Prostate gland (tissue), 2 donors: ENCODE measurements at places on chromosomes 11 and 22.

- no peaks in the 10 kb centered on the region for H3K36me3 ChIP-seq
- no peaks in the 10 kb centered on the region for H3K27me3 ChIP-seq
- H3K4me1 ChIP-seq: no peaks in the 10 kb centered on the region
- DNase-seq: no peak
- no peak overlapping the region for H3K27ac ChIP-seq
These were observed 93.3 kb downstream of the SGSM3 start for GRCh38 chr22:40463683-40464082.

DNA sequence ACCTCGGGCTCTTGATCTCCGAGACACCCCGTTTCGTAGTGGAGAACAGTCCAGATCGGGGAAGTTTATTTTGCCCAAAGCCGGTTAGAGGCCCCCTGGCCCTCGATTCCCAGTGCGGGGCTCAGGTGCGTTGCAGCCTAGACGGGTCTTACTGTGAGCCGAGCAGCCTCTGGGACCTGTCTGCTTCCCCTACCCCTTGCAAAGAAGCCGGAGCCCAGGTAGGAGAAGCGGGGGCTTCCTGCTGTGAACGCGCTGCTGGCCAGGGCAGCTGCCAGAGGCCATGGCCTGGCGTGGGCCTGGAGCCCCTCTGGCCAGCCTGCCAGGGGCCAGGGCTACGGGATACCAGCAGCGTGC lies 621 bp downstream of the TSPO start:
- no peaks in the 10 kb centered on the region for H3K27me3 ChIP-seq
- H3K27ac ChIP-seq: peak overlapping the region; percentile 81
- H3K4me1 ChIP-seq: peaks cover 10% of the 10 kb centered on the region

GRCh38 chr11:116958246-116958645 lies 120.8 kb upstream of the APOA1 start:
- no peak for DNase-seq
- no peaks in the 10 kb centered on the region for H3K4me1 ChIP-seq
- H3K27ac ChIP-seq: no peak overlapping the region
- no peak overlapping the region for H3K4me3 ChIP-seq

- no peaks in the 10 kb centered on the region for H3K27me3 ChIP-seq
- H3K4me3 ChIP-seq: no peak overlapping the region
- no peaks in the 10 kb centered on the region for H3K36me3 ChIP-seq
These were observed 16.6 kb upstream of the MS4A6E start for GRCh38 chr11:60310407-60310998.

DNA sequence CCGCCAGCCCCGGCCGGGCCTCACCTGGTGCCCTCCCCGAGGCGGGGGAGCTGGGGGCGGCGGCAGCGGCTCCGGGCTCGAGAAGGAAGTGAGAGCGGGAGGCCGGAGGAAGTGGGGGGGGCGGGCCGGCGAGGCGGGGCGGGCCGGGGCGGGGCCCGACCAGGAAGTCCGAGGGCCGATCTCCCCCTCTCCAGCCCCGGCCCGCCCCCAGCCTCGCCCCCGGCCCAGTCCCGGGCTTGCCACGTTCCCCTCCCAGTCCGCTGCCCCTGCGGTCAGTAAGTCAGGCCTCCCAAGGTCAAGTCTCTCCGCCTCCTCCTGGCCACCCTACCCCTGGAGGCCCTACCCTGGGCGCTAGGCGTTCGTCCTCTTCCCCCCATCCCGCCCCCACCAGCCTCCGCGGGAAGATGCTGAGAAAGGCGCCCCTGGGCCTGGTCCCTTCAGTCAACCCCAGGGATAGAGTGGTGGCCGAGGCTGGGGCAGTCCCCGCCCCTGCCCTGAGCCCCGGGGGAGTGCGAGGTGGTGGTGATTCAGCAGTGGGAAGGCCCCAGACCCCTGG lies at the start of gene RHOG:
TSS of gene RHOG (minus strand) at position 90 of the 556 bp plus-strand sequence. CDS start 12,821 bp downstream, outside the sequence.
- DNase-seq: peak; percentile 71
- H3K4me1 ChIP-seq: no peaks in the 10 kb centered on the region
- H3K4me3 ChIP-seq: peak within 1 kb of the TSS; percentile 46
- no peaks in the 10 kb centered on the region for H3K27me3 ChIP-seq
- H3K36me3 ChIP-seq: no peaks in the 10 kb centered on the region

DNA sequence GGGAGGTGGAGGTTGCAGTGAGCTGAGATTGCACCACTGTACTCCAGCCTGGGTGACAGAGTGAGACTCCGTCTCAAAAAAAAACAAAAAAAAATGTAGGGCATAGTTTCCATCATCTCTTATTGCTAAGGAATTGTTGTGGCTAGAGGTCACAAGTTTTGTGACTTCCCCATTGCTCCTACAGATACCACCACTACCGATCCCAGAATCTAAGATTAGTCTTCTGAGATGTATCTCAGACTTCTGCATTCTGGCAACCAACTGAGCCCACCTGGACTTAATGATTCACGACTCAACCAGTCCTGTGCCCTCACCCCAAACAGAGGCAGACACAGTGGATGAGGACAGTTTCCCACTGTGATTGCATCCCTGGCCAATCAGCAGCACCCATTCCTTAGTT lies 148.9 kb downstream of the NECTIN1 start:
- H3K4me3 ChIP-seq: no peak overlapping the region
- DNase-seq: no peak
- no peaks in the 10 kb centered on the region for H3K4me1 ChIP-seq
- no peaks in the 10 kb centered on the region for H3K36me3 ChIP-seq

- no peaks in the 10 kb centered on the region for H3K4me1 ChIP-seq
- no peak overlapping the region for H3K4me3 ChIP-seq
- no peaks in the 10 kb centered on the region for H3K36me3 ChIP-seq
- DNase-seq: no peak
These were observed 55.0 kb upstream of the ARHGAP32 start for GRCh38 chr11:129247135-129247534.

DNA sequence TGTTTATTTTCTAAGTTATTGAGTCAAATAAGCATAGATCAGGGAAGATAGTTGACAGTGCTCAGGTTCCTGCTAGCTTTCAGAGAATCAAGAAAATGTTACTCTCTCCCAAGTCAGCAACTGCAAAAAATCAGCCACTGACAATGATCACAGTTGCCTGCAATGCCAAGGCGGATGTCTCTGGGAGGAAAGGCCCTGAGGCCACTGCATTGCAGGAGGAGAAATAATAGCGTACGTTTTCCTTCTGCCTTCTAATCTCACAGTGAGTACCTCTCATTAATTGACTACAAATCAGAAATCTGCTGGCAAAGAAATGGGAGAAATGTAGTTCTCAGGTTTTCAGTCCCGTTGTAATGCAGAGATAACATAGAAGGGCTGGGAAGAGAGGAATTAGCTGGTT lies 54.0 kb upstream of the SPON1 start:
- no peak overlapping the region for H3K4me3 ChIP-seq
- no peaks in the 10 kb centered on the region for H3K36me3 ChIP-seq
- H3K27me3 ChIP-seq: no peaks in the 10 kb centered on the region
- no peak overlapping the region for H3K27ac ChIP-seq
- no peaks in the 10 kb centered on the region for H3K4me1 ChIP-seq
- DNase-seq: no peak

GRCh38 chr11:44300844-44301563 lies 8.9 kb downstream of the ALX4 start:
- H3K4me3 ChIP-seq: no peak overlapping the region
- no peak overlapping the region for H3K27ac ChIP-seq
- no peaks in the 10 kb centered on the region for H3K4me1 ChIP-seq

GRCh38 chr11:34601085-34601444 lies 19.8 kb upstream of the EHF start:
- no peak for DNase-seq
- H3K4me1 ChIP-seq: no peaks in the 10 kb centered on the region
- no peaks in the 10 kb centered on the region for H3K36me3 ChIP-seq
- H3K27me3 ChIP-seq: no peaks in the 10 kb centered on the region
- H3K4me3 ChIP-seq: no peak overlapping the region

DNA sequence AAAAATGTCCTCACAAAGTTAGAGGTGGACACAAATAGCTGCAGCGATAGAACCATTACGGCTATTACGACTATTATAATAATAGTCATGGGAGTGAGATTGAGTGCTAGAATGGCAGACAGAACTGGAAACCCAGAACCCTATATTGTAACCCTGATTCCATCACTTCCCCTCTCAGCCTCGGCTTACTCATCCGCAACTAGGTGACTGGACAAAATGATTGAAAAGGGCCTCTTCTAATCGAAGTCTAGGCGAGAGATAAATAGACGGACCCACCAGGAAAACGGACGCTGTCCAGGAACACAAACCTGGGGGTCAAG lies 629 bp downstream of the PSMA1 start:
- H3K36me3 ChIP-seq: no peaks in the 10 kb centered on the region
- H3K4me3 ChIP-seq: peak overlapping the region; percentile 70
- no peak for DNase-seq
- no peaks in the 10 kb centered on the region for H3K27me3 ChIP-seq

DNA sequence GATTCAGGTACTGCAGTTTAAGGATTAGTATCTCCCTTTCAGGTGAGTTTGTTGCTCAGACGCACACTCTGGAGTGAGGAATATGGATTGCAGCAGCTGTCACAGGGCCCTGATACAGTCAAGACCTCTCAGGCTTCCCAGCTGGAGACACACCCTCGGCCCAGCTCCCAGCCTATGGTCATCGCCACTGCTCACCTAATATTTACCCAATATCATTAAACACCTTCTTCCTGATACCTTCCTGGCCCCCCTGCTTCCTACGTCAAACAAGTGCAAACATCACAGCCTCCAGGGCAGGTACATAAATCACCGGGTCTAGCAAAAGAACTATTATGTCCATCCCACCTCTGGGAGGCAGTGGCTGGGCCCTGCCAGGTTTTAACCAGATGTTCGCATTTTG lies 213.3 kb downstream of the MN1 start:
- H3K27me3 ChIP-seq: no peaks in the 10 kb centered on the region
- no peak overlapping the region for H3K4me3 ChIP-seq
- no peaks in the 10 kb centered on the region for H3K36me3 ChIP-seq
- peak; percentile 74 for DNase-seq
- no peak overlapping the region for H3K27ac ChIP-seq
- H3K4me1 ChIP-seq: no peaks in the 10 kb centered on the region

DNA sequence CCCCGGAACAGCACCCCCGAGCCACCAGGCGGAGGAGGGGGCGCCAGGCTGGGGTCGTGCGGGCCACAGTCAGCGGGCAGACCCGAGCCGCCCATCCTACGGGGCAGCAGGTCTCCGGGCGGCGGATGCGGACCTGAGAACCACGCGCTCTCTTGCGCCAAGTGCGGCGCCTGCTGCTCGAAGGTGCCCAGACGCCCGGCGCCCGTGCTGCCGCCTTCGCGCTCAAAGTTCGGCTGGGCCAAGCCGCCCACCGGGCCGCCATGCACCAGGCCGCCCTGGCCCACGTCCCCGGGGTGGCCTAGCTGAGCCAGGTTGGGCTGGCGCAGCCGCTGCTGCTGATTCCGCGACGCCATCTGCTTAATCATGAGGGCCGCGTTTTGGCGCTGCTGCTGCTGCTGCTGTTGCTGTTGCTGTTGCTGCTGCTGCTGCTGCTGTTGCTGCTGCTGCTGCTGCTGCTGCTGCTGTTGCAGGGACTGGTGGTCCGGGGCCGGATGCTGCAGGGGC lies 3.0 kb downstream of the MN1 start:
- H3K27me3 ChIP-seq: no peaks in the 10 kb centered on the region
- no peak overlapping the region for H3K27ac ChIP-seq
- no peak for DNase-seq
- H3K4me3 ChIP-seq: no peak overlapping the region
- H3K36me3 ChIP-seq: no peaks in the 10 kb centered on the region
- peaks cover 12% of the 10 kb centered on the region for H3K4me1 ChIP-seq

DNA sequence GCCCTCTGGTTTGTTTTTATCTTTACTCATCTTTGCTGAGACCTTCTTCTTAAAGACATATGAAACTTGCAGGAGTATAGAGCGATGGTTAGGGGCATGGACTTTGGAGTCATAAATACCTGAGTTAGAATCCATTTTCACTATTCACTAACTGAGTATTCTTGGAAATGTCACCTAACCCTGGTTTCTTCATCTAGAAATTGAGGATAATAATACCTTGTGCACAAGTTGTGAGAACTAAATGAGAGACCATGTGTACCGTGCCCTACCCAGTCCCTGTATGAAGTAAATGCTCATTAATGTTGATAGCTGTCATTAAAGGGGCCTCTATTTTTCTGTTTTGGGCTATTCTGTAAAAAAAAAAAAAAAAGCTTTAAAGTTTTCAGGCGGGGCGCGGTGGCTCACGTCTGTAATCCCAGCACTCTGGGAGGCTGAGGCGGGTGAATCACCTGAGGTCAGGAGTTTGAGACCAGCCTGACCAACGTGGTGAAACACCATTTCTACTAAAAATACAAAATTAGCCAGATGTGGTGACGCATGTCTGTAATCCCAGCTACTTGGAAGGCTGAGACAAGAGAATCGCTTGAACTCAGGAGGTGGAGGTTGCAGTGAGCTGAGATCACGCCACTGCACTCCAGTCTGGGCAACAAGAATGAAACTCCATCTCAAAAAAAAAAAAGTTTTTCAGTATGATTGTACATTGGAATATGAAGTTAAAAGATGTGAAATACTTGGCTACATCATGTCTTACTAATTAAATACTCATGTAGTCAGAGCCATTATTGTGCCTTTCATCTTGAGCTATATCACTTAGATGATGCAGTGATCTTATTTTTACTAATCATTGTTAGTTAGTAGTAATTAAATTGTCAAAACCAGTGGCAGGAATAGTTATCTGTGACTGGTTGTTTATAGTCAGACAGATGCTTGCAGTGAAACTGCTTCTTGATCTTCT lies 95.0 kb downstream of the AMOTL1 start:
- no peak overlapping the region for H3K27ac ChIP-seq
- H3K4me3 ChIP-seq: no peak overlapping the region
- no peak for DNase-seq
- no peaks in the 10 kb centered on the region for H3K27me3 ChIP-seq
- no peaks in the 10 kb centered on the region for H3K4me1 ChIP-seq
- peaks cover 4% of the 10 kb centered on the region for H3K36me3 ChIP-seq
